Stimulated activated CD4-positive, alpha-beta T cell treated with anti-CD3 and anti-CD28 coated beads, TNF-alpha, amount 100 ng/mL, for 1 hour (primary cell): ENCODE measurements at places on chromosomes 1 and 21.

GRCh38 chr1:28896609-28896986, 17.8 kb upstream of the EPB41 start:
- no peak for DNase-seq

DNA sequence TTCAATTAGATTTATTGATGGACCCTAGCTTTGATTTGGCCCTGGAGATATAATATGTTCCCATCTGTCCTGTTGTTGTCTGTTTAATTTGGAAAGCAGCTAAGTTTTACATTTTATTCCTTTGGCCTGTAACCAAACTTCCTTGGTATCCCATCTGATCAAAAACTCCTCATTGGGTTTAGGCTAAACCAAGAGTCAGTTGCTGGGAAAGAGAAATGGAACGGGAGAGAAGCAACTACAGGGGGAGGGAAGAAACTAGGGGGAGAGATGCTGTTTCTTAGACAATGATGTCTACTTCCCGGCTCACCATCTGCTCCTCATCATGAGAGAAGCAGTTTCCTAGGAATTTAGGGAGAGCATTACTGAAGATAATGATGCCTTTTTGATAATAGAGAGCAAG, 141.8 kb downstream of the SYT2 start:
- DNase-seq, result no peak

DNA sequence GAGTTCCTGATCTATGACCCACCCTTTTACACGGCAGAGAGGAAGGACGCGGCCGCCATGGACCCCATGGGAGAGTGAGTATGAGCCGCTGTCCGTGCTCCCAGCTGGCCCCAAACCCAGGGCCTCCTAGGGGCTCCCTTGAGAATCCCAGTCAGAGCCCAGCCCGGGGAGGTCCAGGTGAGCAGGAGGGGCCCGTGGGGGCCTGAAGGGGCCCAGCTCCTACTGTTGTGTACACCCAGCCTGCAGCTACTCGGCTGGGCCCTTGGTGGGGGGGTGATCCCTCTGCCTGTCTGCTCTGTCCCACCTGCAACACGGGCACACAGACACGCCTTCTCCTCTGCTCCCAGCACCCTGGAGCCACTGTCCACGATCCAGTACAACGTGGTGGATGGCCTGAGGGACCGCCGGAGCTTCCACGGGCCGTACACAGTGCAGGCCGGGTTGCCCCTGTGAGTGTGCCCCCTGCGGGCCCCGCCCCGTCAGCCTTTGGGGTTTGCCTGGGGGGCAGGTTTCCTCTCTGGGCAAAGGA, 28.6 kb upstream of the LRRC3 start:
- no peak for DNase-seq

DNA sequence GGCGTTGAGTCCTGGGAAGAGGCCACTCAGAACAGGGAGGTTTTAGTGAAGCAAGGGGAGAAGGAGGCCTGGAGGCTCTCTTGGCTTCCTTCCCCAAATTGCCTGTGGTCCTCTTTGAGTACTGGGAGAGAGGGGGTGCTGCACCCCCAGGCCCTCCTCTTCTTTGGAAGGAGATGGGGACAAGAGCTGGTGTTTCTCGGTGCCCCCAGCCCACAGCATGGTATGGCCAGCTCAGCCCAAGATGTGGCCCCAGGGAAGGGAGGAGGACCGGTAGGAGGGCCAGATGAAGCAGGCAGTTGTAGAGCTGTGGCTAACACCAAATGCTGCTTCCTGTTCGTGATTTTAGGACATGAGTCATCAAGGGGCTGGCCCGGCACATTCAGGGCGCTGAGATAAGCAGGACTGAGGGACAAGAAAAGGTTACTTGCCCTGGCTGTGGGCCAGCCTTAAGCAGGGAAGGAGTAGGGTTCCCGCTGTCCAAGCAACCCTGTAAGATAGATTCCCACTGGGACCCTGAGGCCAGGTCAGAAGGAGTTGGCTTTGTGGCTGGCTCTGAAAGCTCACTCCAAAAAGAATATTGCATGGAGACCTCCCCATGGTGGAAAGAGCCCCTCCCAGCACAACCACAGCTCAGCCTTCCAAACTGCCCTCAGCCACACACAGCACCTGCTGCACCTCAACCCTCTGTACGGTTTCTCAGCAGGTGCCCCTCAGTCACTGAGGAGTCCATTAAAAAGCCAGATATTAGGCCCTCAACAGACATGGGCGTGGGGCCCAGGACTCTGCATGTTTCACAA, 4.9 kb upstream of the TNFRSF1B start:
- DNase-seq, result peak; percentile 35

DNA sequence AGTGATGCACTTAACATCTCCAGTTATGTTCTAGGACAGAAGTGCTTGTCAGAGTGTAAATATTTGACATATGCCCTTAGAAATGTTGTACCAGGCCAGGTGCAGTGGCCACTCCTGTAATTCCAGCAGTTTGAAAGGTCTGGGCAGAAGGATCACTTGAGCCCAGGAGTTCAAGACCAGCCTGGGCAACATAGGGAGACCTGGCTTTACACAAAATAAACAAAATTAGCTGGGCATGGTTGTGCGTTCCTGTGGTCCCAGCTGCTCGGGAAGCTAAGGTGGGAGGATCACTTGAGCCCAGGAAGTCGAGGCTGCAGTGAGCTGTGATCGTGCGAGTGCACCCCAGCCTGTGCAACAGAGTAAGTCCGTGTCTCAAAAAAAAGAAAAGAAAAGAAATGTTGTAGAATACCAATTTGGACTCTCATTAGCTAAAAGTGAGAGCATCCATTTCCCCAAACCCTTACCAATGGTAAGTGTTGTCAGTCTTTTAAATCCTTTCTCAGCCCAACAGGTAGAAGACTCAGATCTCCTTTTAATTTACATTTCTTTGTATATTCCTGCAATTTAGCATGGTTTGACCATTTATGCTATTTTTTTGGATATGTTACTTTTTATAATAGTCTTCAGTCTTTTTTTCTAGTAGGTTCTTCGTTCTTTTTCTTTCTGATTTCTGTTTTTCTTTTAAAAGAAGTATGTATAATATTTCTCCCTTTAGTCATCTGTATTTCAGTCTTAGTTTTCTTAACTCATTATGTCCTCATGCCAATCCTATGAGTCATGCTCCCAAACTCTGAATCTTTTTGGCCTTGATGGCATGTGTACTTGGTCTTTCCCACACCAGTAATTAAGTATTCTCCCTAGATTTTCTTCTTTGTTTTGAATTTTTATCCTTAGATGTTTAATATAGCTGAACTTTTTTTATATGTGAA, 74.4 kb downstream of the CAMTA1 start:
- no peak for DNase-seq

- no peak for DNase-seq
Measured at GRCh38 chr1:45412899-45413298, 72.7 kb upstream of the MUTYH start.

DNA sequence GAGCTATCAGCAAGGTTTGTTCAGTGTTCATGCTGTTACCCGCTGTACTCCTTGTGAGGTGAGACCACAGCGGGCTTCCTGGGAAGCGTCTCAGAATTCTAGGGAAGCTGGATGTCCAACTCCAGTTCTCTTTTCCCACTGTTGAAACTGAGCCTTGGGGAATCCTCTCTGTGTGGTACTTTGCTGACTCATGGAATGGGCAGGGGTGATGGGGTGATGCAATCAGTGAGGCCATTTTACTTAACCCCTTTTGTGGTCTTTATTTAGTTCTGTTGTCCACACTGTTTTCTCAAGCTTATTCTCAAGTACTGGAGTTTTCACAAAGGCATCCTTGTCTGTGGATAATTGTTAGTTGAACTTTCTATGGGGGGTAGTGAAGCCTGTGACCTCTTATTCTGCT, 42.6 kb downstream of the ACKR1 start:
- no peak for DNase-seq

GRCh38 chr1:203813581-203814341, 18.3 kb downstream of the ZBED6 start:
- DNase-seq, result no peak
